ENCODE measurements at places on chromosomes 1 and 21. TPM values are rescaled to one million over a fixed set of nuclear protein-coding genes. Genes with fewer than 3 reads are reported as not detected.

Gene KANK4
- total RNA-seq: 48.2 TPM

Gene AK5
- 19.0 TPM for total RNA-seq

Gene PDE4DIP
- total RNA-seq: 188 TPM

Gene HEYL
- total RNA-seq: 11.4 TPM

Gene COL8A2
- total RNA-seq: 55.9 TPM

Gene FBXO2
- 21.0 TPM for total RNA-seq

Gene NMNAT2
- 0.78 TPM for total RNA-seq

Gene GBP6
- total RNA-seq: not detected

Gene CYP2J2
- total RNA-seq: 14.0 TPM

Gene TFF2
- total RNA-seq: not detected

Gene NUP210L
- 0.21 TPM for total RNA-seq

Gene AGT
- 2.7 TPM for total RNA-seq

Gene MEAF6
- 33.3 TPM for total RNA-seq

Gene DIP2A
- 57.0 TPM for total RNA-seq

Gene C1orf167
- total RNA-seq: 4.4 TPM

Gene LY9
- not detected for total RNA-seq

Gene KIF14
- total RNA-seq: 0.30 TPM

Gene CA6
- not detected for total RNA-seq

Gene HOOK1
- total RNA-seq: 0.60 TPM

Gene HAPLN2
- 8.3 TPM for total RNA-seq

Gene NTRK1
- not detected for total RNA-seq

Data from tibial nerve (tissue), 4 donors.